ENCODE measurements at places on chromosomes 4 and X. TPM values are rescaled to one million over a fixed set of nuclear protein-coding genes. Genes with fewer than 3 reads are reported as not detected.

DNA sequence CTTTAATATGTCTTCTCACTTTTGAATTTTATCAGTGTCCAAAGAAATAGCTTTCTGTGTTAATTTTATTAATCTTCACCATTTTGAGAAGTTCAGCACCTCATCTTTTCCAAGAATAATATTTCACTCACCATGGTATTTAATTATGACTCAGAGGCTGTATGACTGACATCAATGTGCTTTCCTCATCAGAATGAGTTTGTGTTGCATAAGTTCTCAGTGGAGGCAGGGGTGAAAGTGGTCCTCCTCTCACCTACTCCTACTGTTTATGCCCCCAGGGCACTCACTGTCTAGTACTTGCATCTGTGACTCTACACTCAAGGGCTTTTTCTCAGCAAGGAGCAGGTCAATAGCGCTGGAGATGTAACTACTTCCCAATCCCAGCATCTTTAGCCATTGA lies 905.3 kb upstream of the INTU start:
- DNase-seq, result no peak

GRCh38 chr4:176988226-176988625 lies 195.5 kb upstream of the VEGFC start:
- DNase-seq, result no peak

DNA sequence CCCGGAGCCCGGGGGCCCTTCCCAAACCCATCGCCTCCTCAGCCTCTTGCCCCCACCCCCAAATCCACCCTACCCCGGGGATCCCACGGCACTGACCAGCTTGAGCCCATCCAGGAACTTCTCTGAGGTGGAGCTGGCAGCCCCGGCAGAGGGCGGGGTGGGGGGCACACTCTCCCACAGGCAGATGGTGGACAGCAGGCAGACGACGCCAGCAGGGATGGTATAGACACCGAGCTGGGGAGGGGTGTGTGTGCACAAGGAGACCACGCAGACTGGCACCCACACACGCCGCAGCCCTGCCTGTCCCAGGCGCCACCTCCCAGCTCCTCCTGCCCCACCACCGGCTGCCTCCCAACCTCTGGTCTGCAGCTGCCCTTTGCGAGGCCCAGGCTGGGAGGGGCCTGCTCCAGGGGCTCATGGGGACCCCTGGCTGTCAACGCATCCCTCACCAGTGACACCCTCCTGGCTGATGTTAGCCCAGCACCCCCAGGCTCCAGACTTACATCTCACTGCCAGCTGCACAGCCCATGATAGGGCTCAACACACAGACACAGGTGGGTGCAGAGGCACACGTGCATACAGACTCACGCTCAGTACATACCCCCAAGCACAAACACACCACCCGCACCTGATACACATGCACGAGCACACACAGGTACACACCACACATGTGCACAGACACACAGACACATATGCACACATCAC lies 4.2 kb downstream of the SLC49A3 start:
- DNase-seq, result no peak

- no peak for DNase-seq
Measured at GRCh38 chrX:3362956-3363355, 16.5 kb upstream of the MXRA5 start.

DNA sequence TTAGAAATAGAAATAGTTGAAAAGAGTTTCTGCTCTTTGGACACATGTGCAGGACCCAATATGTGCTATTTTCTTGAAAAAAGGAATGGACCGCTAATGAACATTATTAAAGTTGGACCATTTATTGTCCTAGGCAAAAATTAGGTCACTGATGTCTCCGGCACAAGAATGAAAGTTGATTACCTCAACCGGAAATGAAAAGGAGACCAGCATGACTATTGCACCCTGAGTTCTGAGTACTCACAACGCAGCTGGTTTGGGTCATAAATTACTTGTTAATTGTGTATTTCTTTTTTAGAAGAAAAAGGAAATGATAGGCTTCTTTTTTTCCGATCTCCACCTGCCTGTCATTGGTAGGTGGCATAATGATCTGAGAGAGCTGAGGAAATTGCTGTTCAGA lies 232.7 kb downstream of the ARHGAP24 start:
- DNase-seq, result no peak

DNA sequence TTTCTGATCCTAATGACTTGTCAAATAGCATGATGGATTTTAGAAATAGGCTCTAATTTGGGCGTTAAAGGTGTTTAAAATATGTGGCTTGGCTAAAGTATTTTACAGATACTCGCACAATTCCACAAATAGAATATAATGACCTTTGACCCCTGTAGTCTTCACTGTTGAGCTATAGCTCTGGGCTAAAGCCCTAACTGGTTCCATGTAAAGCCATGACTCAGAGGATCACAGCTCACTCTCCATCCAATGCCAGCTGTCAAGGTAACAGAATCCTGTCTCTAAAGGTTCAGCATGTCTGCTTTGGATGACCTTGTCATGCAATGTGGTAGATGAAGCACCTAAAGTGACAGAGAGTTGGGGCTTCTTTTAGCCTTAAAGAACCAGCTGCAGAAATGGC lies 42.5 kb downstream of the TLR10 start:
- DNase-seq, result no peak

GRCh38 chrX:636981-637659 lies 6.5 kb downstream of the SHOX start:
- no peak for DNase-seq

GRCh38 chr4:169266081-169266480 lies 4.7 kb downstream of the SH3RF1 start:
- DNase-seq, result no peak

GRCh38 chrX:139559383-139560042 lies 29.0 kb downstream of the F9 start:
- peak; percentile 11 for DNase-seq

- peak; percentile 64 for DNase-seq
Measured at GRCh38 chr4:54063737-54064316, 578 bp downstream of the CHIC2 start.

DNA sequence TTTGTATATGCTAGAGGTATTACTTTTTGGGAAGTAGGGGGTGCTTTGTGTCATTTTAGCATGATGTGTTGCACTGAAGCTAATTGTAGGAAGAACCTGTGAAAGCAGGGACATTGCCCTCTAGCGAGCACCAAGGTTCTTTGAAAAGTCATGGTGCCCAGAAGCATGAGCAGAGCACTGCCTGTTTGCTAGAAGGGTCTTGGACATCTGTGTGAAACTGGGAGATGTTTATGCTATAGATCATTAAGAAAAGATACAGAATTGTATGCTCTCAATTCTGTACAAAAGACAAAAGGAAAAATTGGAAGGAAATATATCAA lies 14.7 kb downstream of the GRPR start:
- no peak for DNase-seq

GRCh38 chr4:41257257-41257901 lies 651 bp downstream of the UCHL1 start:
- DNase-seq, result no peak

DNA sequence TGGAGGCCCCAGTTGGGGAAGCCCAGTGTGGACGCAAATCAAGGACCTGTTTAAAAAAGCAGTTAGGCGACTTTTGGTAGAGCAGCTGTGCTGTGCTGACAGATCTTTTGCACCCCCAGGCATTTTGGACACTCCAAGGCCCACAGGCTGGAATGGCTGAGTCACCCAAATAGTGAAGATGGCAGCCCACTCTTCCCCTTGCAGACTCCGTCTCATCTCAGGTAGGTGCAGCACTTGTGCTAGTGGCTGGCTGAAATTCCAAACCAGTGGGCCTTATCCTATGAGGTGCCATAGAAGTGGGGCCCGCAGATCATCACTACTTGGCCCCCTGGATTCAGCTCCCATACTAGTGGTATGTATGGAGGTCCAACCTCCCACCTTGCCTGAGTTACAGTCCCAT lies 42.8 kb downstream of the CPXCR1 start:
- no peak for DNase-seq

GRCh38 chrX:15056044-15056443 lies 182.8 kb downstream of the MOSPD2 start:
- no peak for DNase-seq

DNA sequence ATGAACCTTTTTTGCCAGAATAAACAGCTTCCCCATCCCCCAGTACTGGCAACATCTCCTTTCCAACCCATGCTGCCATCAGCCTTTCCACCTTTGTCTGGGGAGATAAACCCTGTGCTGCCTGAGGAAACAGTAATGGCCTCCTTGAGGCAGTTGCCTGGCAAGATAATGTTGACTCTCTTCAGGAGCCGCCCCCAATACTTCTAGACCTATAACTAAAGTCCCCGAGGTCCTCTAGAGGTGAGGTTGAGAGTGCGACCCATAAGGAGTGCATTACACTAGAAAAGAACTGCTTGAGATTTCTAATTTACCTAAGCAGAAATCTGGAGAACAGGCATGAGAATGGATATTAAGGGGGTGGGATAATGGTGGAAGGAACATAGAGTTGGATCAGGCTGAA lies 963.2 kb upstream of the PCDH7 start:
- DNase-seq, result no peak

GRCh38 chr4:152485726-152486276 lies 50.1 kb downstream of the FBXW7 start:
- DNase-seq, result peak; percentile 70

GRCh38 chrX:30597216-30598012 lies 19.8 kb upstream of the TASL start:
- no peak for DNase-seq

GRCh38 chr4:174316546-174316945 lies 32.8 kb downstream of the CEP44 start:
- no peak for DNase-seq

GRCh38 chr4:184763150-184763780 lies 29.4 kb upstream of the CENPU start:
- no peak for DNase-seq

Gene SPATA18
- total RNA-seq, result not detected

Gene SYN1
- total RNA-seq, result not detected

Gene DCLK2
- not detected for total RNA-seq

Gene SMARCA5
- total RNA-seq, result 45.8 TPM

Gene GPR34
- 0.61 TPM for total RNA-seq

Gene VCX3A
- total RNA-seq, result not detected

Gene CCDC160
- total RNA-seq, result not detected

Gene DDIT4L
- total RNA-seq, result not detected

Gene ADH1B
- total RNA-seq, result not detected

Gene STPG2
- not detected for total RNA-seq

Gene NMU
- total RNA-seq, result not detected

Gene FREM3
- total RNA-seq, result not detected

All from natural killer cell (primary cell).